Aorta (tissue), 5 donors: ENCODE measurements at places on chromosomes 3 and 15. TPM values are rescaled to one million over a fixed set of nuclear protein-coding genes. Genes with fewer than 3 reads are reported as not detected.
A peak's percentile ranks its signal among the peaks of the same experiment; 100 is the strongest.

Gene RARRES1
- 323 TPM for total RNA-seq

Gene SLC28A2
- not detected for total RNA-seq

Gene ZNF80
- total RNA-seq = 0.15 TPM

Gene ANKDD1A
- total RNA-seq = 22.3 TPM

Gene CEP19
- total RNA-seq = 0.84 TPM

Gene AGTR1
- total RNA-seq = 8.5 TPM

Gene ZIC4
- total RNA-seq = 0.49 TPM

Gene GPR149
- not detected for total RNA-seq

Gene KNG1
- not detected for total RNA-seq

Gene SLC35G2
- total RNA-seq = 13.1 TPM

DNA sequence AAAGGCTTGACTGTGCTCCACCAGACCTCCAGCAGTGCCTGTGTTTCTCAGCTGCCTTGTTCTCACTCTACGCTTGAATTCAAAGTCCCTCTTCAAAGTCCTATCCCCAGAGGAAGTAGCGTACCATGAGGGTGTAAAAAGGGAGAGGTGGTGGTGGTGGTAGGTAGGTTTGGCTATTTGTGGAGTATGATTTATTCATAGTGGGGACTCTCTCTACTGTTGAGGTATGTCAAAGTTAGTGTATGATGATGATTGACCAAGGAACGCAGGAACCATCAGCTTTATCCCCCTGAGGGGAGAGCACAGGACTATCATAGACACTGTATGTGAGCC is 137.9 kb downstream of the GHSR start:
- H3K36me3 ChIP-seq = no peaks in the 10 kb centered on the region
- DNase-seq = no peak
- no peak overlapping the region for H3K4me3 ChIP-seq
- no peaks in the 10 kb centered on the region for H3K27me3 ChIP-seq
- no peak overlapping the region for H3K27ac ChIP-seq

GRCh38 chr15:95440712-95441111 is 889.8 kb upstream of the NR2F2 start:
- no peak for DNase-seq
- H3K27ac ChIP-seq = no peak overlapping the region
- no peaks in the 10 kb centered on the region for H3K36me3 ChIP-seq

DNA sequence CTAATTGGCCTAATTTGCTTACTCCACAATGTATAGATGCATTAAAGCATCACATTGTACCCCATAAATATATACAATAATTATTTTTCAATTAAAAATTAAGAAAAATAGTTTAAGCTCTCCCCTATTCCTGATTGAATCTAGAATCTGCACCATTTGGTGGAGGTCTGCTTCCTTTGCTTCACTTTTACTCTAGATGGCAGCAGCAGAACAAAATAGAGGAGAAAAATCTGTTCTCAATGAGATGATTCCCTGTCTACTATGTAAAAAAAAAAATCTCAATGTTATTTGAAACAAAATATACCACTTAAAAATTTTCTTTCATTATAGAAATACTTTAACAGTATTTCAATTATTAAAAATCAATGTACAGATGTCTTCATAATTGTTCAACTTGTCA is 109.6 kb upstream of the FXR1 start:
- no peaks in the 10 kb centered on the region for H3K27me3 ChIP-seq
- no peak overlapping the region for H3K27ac ChIP-seq
- DNase-seq = no peak
- no peaks in the 10 kb centered on the region for H3K36me3 ChIP-seq
- H3K4me3 ChIP-seq = no peak overlapping the region
- no peaks in the 10 kb centered on the region for H3K4me1 ChIP-seq

DNA sequence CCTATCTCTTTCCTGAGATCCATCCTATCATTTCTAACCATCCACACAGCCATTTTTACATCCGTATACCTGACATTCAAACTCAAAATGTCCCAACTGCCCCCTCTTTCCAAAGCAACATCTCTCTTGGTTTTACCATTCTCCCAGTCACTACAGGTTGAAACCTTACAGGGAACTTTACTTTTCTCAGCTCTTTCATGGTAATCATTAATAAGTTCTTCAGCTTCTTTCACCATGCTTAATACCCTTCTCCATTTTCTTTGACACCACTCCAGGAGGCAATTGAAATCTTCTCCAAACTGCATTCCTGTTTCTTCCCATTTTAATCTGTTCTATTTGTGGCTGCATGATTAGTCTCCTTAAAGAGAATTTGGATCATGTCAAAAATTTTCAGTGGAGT is 352.5 kb downstream of the GAP43 start:
- no peaks in the 10 kb centered on the region for H3K4me1 ChIP-seq
- no peak overlapping the region for H3K4me3 ChIP-seq
- H3K27ac ChIP-seq = no peak overlapping the region

- H3K4me3 ChIP-seq = no peak overlapping the region
- H3K36me3 ChIP-seq = peaks cover 5% of the 10 kb centered on the region
- peaks cover 4% of the 10 kb centered on the region for H3K4me1 ChIP-seq
- no peaks in the 10 kb centered on the region for H3K27me3 ChIP-seq
- DNase-seq = peak; percentile 85
Measured at GRCh38 chr3:126472277-126473006, 3.2 kb downstream of the ZXDC start.

DNA sequence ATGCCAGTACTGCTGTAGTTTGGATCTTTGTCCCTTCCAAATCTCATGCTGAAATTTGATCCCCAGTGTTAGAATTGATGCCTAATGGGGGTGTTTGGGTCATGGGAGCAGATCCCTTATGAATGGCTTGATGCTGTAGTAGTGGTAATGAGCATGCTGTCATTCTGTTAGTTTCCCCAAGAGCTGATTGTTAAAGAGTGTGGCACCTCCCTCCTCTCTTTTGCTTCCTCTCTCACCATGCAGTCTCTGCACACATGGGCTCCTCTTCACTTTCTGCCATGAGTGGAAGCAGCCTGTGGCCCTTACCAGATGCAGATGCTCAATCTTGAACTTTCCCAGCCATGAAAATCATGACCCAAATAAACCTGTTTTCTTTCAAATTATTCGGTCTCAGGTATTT is 141.3 kb upstream of the DPPA4 start:
- no peaks in the 10 kb centered on the region for H3K4me1 ChIP-seq
- H3K4me3 ChIP-seq = no peak overlapping the region
- H3K27ac ChIP-seq = no peak overlapping the region
- no peak for DNase-seq

DNA sequence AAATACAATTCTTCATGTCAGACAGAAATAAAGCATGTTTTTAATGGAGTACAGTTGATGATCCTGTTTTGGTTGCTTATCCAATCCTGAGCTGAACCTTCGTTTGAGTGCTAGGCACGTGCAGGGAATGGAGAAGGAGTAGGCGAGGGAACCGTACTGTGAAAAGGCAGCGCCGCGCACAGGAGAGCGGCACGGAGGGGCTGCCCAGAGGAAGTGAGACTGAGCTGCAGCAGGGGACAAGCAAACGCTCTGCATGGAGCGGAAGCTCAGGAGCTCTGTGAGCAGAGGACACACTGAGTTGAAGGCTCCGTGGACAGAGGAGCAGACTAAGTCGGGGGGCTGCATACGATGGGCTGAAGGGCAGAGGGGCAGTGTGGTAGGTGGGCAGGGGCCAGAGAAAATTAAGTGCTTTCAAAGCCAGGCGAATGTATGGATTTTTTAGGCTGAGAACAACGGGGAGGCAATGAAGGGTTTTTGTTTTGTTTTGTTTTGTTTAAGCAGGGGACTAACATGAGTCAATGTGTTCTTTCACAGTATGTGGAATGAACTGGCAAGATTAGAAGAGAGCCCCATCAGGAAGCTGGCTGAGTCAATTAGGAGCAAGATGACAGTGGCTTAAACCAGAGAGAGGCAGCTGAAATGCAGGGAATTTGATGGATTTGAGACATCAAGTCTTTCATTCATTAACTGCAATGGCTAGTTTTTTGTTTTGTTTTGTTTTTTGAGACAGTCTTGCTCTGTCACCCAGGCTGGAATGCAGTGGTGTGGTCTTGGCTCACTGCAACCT is 23.8 kb upstream of the TM2D3 start:
- no peaks in the 10 kb centered on the region for H3K4me1 ChIP-seq
- no peak overlapping the region for H3K27ac ChIP-seq
- no peaks in the 10 kb centered on the region for H3K27me3 ChIP-seq
- DNase-seq = no peak
- H3K36me3 ChIP-seq = peaks cover 5% of the 10 kb centered on the region
- no peak overlapping the region for H3K4me3 ChIP-seq

DNA sequence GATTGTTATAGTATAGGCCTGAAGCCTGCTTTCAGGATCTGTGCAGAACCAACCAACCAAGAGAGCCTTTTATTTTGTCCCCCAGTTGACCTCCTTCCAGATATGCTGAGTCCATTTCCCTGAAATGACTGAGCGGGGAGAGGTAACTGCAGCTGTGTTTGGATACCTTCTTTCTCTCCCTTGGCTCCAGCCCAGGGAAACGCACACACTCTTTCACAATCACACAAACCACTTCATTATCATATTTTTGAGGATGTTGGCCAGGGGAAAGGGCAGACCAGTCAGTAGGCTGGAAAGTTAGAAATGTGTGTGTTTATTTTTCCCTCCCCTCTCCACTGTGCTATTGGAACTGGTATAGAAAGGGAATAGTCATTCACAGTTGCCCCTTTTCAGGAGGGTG is 417.7 kb upstream of the TBL1XR1 start:
- H3K4me3 ChIP-seq = no peak overlapping the region
- no peaks in the 10 kb centered on the region for H3K36me3 ChIP-seq
- H3K27me3 ChIP-seq = no peaks in the 10 kb centered on the region
- peaks cover 3% of the 10 kb centered on the region for H3K4me1 ChIP-seq
- peak; percentile 82 for DNase-seq
- no peak overlapping the region for H3K27ac ChIP-seq

DNA sequence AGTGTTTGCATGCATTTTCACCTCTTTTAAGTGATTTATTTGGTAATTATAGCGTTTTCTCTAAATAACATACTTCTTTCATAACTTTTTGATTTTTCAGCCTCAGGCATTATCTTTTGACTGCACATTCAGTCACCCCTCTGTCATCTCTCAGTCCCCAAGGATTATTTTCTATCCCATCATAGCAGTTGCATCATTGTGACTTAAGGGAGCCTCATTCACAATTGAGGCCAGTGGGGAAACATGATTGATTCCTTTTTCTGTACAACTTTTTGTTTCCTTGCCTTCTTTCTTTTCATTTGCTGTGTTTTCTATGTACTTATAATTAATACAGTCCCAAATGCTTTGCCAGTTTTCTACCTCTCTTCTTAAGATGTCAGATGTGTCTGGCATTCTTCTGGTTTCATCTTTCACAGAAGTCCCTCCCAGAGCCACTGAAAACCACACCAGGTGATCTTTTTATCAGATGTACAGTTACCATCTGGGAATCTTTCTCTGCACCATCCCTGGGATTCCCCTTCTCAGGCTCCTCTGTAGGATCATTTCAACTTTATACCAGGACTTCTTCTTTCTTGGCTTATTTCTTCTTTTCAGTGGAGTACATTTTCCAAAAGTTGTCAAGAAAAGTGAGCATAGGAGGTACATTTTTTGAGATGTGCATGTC is 151.4 kb downstream of the RAP2B start:
- DNase-seq = no peak
- no peak overlapping the region for H3K4me3 ChIP-seq
- no peak overlapping the region for H3K27ac ChIP-seq

DNA sequence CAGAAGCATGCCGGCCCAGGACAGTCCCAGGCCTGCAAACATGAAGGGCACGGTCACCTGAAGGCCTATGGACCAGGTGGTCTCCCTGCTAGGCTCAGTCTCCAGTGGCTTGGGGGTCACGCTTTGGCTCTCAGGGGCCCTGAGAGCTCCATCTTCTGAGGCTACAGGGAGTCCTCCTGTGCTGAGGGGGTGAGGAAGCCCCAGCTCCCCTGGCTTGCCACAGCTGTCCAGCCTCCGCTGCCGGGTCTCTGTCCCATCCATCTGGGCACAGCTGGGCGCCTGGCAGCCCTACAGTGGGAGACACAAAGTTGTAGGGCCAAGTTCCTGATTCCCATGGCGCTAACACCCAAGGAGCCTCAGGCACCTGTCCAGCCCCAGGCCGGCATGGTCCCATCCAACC is 16.0 kb downstream of the SLC41A3 start:
- H3K4me1 ChIP-seq = no peaks in the 10 kb centered on the region
- H3K36me3 ChIP-seq = no peaks in the 10 kb centered on the region
- DNase-seq = no peak
- no peak overlapping the region for H3K4me3 ChIP-seq
- H3K27me3 ChIP-seq = no peaks in the 10 kb centered on the region
- H3K27ac ChIP-seq = no peak overlapping the region

DNA sequence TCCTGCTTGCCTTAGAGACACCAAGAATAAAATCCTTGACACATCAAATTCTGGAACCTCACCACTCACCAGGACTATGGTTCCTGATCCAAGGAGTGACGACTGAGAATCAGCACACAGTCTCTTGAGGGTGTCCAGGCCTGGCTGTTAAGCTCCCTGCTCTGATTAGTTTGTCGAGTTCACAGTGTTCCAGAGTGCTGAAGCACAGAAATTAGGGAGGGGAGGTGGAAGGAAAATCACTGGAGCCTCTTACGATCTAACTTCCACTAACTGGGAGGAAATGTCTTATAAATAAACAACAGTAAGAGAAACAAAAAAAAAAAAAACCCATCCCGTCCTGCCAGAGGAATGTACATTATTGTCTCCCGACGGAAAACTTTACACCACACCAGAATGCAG is 330.2 kb downstream of the TIGIT start:
- peak overlapping the region; percentile 87 for H3K27ac ChIP-seq
- H3K27me3 ChIP-seq = no peaks in the 10 kb centered on the region
- no peaks in the 10 kb centered on the region for H3K36me3 ChIP-seq
- DNase-seq = no peak
- peak overlapping the region; percentile 23 for H3K4me3 ChIP-seq
- peaks cover 2% of the 10 kb centered on the region for H3K4me1 ChIP-seq

DNA sequence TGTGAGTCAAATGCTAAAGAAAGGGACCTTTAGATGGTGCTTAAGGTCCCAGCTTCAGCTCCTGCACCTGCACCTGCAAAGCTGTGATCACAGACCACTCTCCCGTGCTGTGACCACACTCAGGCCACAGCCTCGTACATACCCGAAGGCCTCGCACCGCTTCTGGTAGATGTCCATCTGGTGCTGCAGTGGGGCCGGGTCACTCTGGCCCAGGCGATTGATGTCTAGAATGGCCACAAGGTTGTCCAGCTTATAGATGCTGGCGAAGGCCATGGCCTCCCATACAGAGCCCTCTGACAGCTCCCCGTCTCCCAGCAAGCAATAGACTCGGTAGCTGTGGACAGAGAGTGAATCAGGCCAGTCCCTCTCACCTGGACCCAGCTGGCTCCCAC is 21.0 kb downstream of the TKT start:
- no peaks in the 10 kb centered on the region for H3K4me1 ChIP-seq
- H3K27me3 ChIP-seq = no peaks in the 10 kb centered on the region
- peak; percentile 33 for DNase-seq
- H3K4me3 ChIP-seq = no peak overlapping the region
